Stimulated activated CD4-positive, alpha-beta T cell treated with anti-CD3 and anti-CD28 coated beads, TNF-alpha, amount 100 ng/mL, for 4 hours (primary cell): ENCODE measurements at places on chromosomes 12 and 14.

DNA sequence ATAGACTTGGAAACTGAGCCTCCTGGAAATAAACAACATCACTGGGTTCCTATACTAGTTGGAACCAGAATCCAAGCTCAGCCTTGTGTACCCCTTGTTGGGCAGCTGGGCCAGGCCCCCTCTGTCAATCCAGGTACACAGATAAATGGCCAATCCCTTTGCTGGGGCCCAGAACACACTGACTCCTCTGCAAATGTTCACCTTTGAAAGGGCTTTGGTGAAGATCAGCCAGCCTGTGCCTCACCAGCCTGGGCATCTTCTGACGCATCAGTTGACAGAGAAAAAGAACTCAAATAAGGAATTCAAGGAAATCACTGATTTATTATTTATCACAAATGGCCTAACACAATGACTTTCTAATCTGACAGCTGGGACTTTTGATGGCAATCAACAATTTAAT, 1090.2 kb downstream of the BCL11B start:
- no peak for DNase-seq

GRCh38 chr12:95022477-95022876, 19.0 kb upstream of the NDUFA12 start:
- DNase-seq, result no peak

DNA sequence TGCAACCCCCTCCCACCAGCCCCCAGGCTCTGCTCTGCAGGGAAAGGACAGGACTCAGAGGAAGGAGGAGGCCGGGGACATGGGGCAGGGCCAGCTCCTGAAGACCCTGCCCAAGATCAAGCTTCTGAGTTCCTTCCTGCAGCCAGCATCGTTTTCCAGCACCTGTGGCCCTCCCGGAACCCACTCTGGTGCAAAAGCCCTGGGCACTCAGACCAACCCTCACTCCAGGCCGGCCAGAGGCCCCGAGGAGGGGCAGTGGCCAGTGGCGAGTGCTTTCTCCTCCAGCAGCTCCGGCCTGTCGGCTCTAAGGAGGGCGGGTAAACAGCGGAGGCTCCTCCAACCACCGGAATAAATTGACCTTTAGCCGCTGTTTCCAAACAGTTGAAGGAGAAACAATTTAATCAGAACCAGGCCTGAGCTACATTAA, 10.8 kb downstream of the TMEM179 start:
- no peak for DNase-seq

DNA sequence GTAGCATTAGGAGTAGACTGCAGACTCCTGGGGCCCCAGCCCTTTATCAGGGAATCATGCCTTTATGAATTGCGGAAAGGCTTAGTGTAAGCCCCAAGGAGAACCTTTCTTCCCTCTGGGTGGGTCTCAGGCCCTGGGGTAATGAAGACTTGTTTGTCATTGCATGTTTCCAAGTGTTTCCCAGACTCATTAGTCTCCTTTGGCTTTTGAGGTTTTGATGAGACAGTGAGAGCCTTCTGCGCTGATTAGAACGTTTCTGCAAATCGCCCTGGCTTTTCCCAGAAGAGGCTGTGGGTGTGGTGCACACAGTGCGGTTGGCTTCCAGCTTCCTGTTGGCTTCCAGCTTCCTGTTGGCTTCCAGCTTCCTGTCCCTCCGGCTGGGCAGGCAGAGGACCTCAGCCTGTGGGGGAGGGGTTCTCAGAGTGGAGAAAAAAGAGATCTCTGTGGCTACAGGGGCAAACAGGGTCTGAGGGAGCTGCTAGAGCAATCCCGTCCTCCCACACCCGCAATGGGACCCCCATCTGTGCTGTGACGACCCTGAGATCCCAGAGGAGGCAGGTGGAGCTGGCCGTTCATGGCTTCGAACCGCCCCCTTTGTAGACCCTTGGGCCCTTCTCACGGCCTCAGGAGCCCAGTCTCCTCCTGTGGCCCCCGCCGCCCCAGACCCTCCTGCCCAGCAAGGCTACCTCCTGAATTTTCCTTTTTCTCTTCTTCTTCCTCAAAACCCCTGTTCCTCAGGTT, 42.1 kb downstream of the GPR68 start:
- no peak for DNase-seq

GRCh38 chr14:88128816-88129215, 123.9 kb downstream of the GPR65 start:
- no peak for DNase-seq

DNA sequence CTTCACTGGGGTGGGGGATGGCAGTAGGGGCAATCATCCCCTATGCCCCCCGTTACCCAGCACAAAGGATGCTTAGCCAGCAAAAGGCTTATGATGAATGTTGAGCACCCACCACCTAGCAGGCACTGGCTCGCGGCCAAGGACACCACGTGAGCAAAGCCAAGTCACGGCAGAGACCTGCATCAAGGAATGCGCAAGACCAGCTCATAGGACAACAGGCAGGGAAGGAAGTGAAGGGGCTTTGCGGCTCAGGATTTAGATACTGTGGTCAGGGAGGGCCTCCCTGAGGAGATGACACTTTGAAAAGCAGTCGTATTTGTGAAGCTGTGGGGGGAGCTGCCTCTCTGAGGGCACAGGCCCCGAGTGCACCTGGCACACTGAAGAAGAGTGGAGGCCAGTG, 32.8 kb downstream of the SH2B3 start:
- DNase-seq, result no peak

GRCh38 chr14:37094502-37094901, 77.9 kb downstream of the SLC25A21 start:
- DNase-seq, result no peak

- no peak for DNase-seq
These were observed 2.6 kb downstream of the AQP2 start for GRCh38 chr12:49953151-49953550.

GRCh38 chr14:90960818-90961217, 99.6 kb downstream of the RPS6KA5 start:
- no peak for DNase-seq

DNA sequence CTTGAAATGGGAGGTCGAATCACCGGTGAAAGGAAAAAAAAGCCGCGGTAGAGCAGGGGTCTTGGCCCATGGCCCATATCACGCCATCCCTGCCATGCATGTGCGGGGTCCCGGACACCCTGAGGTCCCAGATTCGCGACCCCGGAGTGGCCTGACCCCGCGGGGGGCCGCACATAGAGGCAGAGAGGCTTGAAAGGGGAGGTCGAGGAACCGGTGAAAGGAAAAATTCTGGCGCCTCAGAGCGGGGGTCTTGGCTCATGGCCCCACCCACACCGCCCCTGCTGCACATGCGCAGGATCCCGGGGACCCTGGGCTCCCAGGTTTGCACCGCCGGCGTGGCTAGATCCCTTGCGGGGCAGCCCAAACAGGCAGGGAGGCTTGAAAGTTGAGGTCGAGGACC, 319.8 kb downstream of the ALG10 start:
- DNase-seq, result no peak

- no peak for DNase-seq
These were observed 315.7 kb downstream of the TMEM121 start for GRCh38 chr14:105842105-105842504.

DNA sequence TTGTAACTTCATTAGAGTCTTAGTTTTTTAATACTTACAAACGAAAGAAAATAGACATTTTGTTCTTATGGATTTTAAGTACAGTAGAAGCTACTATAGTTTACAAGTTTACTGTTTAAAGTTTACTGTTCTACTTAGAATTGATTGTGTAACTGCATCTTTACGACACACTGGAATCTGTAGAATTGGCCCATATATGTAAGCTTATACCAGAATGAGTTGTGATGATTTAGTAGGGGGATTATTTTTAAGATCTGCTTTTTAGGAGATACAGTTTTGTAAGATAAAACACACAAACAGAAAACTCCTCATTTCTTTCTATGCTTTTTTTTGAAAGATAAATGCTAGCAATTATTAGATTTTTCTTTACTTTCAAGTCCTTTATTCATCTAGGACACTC, 30.2 kb upstream of the NAV3 start:
- no peak for DNase-seq

GRCh38 chr14:92026548-92027190, 13.2 kb downstream of the TRIP11 start:
- DNase-seq, result no peak

GRCh38 chr12:107372229-107372658, 278.9 kb upstream of the CRY1 start:
- DNase-seq, result no peak

DNA sequence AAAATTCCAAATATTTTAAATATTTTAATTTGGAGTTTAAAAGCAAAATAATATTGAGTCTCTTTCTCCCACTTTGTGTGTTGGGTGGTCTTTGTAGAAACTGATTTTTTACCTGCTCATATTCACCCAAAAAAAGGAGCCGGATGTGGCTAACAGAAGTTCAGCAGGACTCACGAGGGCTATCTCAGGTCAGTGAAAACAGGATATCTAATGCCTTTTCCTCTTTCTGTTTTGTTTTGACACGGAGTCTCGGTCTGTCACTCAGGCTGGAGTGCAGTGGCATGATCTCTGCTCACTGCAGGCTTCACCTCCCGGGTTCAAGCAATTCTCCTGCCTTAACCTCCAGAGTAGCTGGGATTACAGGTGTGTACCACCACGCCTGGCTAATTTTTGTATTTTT, 30.8 kb downstream of the COA8 start:
- no peak for DNase-seq

DNA sequence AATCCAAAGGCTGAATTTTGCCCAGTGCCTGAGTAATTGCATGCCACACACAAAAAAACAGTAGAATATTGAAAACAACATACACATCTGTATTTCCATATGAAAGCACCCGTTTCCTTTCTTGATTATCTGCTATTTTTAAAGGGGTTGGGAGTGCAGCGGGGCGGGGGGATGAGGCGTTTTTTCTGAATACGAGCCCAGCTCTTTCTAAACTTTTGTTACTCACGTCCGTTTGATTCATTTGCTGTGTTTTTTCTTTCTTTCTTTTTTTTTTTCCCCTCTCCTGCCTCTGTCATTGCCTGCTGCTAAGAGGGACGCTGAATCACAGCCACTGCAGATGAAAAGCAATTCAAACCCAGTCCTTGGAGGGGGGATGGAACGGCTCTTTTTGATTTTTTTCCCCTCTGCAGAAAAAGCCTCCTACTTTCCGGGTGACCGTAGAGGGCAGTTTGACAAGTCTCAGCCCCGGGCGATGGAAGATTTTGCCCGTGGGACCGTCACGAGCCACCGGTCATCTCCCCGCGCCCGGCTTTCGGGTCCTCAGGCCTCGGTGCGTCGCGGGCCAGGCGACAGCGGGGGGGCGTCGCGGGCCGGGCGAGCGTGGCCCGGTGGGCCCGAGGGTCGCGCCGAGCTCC, 572 bp upstream of the RASSF8 start:
- DNase-seq, result no peak

- DNase-seq, result no peak
These were observed 3.8 kb downstream of the BCDIN3D start for GRCh38 chr12:49838973-49839633.

GRCh38 chr14:33657476-33657875, 293.4 kb downstream of the EGLN3 start:
- DNase-seq, result no peak

- DNase-seq, result no peak
These were observed 14.2 kb downstream of the NOXRED1 start for GRCh38 chr14:77409131-77409533.

- DNase-seq, result no peak
These were observed 4.0 kb downstream of the CHD4 start for GRCh38 chr12:6603095-6603567.

DNA sequence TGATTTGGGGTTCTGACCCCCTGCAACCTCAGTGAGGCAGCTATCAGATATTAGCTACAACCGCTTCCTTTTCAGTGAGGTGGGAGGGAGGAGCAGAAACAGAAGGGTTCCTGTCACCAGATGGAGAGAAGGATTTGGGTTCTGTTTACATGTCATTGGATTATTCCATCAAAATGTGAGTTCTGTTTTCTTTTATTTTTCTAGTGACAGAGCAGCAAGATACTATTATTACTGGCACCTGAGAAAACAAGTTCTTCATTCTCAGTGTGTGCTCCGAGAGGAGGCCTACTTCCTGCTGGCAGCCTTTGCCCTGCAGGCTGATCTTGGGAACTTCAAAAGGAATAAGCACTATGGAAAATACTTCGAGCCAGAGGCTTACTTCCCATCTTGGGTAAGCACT, 52.8 kb downstream of the FRMD6 start:
- no peak for DNase-seq

DNA sequence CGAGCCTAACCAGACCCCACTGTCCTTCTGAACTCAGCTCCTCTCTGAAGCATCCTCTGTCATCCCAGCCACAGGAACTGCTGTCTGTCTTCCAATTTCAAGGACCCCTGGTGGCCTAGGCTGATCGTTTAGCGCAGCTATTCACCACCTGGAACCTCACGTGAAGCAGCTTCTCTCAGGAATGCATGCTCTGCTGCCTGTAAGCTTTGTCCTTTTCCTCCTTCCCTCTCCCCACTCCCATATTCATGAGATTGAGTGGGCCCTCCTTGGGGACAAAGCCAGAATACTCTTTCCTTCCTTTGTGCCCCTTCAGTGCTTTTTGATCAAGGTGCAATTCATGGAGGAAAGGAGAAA, 17.2 kb downstream of the DPF3 start:
- DNase-seq, result no peak

GRCh38 chr12:57455374-57456144, 452 bp downstream of the INHBE start:
- DNase-seq, result no peak

- DNase-seq, result no peak
These were observed 57.9 kb upstream of the SLC38A2 start for GRCh38 chr12:46430340-46430948.

DNA sequence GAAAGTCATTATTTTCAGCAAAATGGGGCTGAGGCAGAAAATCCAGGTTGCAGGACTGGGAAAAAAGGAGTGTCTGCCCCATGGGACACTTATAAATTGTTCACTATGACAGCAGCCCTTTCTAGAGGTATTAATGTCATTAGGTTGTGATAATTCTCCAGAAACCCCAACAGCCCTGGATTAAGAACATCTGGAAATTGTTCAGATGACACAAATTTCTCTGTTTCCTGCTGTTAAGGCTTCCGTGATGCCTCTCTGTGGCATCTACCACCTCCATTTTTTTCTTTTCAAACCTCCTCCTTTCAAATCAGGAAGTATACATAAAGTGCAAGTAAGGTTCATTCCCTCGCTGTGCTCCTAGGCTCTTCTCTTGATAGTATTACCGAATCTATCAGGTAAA, 25.6 kb downstream of the EGLN3 start:
- no peak for DNase-seq

GRCh38 chr12:75007133-75007532, 202.5 kb downstream of the KCNC2 start:
- DNase-seq, result no peak

- no peak for DNase-seq
These were observed 29.0 kb downstream of the PDE6H start for GRCh38 chr12:15001733-15002382.

DNA sequence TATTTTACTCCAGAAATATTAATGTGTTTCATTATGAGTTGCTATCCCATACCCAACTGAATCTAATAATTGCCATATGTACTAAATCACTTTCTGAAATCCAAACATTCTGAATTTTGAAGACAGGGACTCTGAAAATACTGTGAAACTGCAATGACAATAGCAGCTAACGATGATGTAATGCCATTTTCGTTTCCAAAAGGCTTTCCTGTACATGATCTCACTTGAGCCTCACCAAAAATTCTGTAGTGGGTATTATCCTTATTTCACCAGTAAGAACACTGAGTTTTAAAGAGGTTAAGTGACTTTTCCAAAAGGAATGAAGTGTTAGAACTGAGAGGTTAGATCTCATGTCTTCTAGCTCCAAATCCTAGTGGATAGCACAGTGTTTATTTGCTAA, 133.3 kb downstream of the FLRT2 start:
- no peak for DNase-seq

GRCh38 chr12:65152012-65152411, 17.4 kb upstream of the LEMD3 start:
- no peak for DNase-seq
